Suprapubic skin (tissue), 4 donors: ENCODE measurements at places on chromosomes 4 and X. TPM values are rescaled to one million over a fixed set of nuclear protein-coding genes. Genes with fewer than 3 reads are reported as not detected.

DNA sequence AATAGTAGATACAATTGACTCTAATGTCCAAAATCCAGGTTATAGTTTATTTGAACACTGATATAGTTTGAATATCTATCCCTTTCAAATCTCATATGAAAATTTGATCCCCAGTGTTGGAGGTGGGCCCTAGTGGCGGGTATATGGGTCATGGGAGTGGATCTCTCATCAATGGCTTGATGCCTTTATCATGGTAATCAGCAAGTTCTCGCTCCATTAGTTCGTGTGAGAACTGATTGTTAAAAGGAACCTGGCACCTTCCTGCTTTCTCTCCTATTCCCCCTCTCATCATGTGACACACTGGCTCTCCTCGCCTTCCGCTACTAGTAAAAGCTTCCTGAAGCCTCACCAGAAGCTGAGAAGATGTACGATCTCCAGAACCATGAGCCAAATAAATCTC lies 70.1 kb downstream of the UNC5C start:
- no peak overlapping the region for H3K4me3 ChIP-seq
- no peak overlapping the region for H3K27ac ChIP-seq
- no peaks in the 10 kb centered on the region for H3K4me1 ChIP-seq
- no peaks in the 10 kb centered on the region for H3K36me3 ChIP-seq
- no peaks in the 10 kb centered on the region for H3K27me3 ChIP-seq
- no peak for DNase-seq

DNA sequence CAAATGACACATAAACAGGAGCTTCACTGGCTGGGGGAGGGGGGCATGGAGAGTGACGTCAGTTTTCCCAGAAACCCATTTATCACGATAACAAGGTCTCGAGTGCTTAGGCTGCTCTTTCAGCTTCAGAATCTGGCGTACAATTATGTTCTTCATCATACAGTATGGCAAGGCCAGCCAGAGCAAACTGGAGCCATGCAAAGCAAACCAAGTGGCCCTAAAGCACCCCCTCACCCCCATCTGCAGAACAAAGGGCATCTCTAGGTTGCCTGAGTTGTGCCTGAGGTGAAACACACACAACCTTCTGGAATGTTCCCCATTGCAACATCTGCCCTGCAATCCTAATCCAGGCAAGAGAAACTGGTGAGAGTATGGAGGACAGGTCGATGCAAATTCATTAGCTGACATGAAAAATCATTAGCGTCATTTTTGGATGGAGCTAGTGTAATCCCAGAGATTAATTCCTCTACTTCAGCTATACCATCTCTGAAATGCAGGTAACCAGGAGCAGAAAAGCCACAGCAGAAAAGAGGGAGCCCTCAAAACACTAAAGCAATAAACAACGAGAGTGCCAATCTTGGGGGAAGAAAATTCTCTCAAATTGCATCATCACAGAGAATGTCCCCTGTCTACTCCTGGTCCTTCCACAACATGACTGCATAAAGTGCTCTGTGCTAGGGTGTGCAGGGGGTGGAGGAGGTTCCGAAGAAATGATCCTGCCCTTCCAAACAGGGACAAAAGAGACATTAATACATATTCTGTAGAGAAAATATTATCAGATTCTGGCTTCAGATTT lies 1.8 kb downstream of the SEPTIN6 start:
- H3K4me1 ChIP-seq = peaks cover 11% of the 10 kb centered on the region
- peak overlapping the region; percentile 74 for H3K4me3 ChIP-seq
- no peak overlapping the region for H3K27ac ChIP-seq
- no peaks in the 10 kb centered on the region for H3K36me3 ChIP-seq

DNA sequence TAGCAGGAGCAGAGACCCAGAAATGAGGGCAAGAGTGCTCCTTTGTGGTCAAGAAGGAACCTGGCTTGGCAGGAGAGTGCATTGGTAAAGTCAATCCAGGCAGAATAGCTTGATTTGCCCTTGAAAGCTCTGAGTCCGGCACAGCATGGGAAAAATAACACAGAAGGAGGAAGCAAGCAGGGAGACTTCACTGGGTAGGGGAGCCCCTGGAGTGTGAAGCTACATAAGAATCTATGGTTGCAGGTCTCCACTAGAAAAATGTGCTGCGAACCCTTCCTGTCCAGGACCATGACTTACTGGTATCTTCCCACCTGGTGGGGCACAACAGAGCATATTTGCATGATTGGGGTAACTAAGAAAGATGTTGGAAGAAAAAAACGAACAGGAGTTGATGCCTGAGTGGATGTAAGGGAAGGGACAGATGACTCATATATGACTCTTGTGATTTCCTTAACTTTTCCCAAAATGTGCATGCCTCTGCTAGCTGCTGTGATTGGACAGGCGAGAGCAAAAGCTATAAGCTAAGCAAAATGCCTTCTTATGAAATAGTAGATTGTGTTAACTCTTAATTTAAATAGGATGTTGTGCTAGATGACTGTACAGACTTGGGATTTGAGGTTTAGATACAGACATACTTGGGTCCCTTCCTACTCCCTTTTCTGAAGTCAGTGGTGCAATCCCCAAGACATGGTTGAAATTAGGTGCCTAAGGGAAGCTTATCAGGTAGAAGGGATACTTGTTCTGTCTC lies 3.3 kb downstream of the IL13RA1 start:
- H3K4me3 ChIP-seq = peak overlapping the region; percentile 14
- no peak for DNase-seq
- no peaks in the 10 kb centered on the region for H3K36me3 ChIP-seq
- H3K27ac ChIP-seq = peak overlapping the region; percentile 59
- no peaks in the 10 kb centered on the region for H3K27me3 ChIP-seq
- peaks cover 11% of the 10 kb centered on the region for H3K4me1 ChIP-seq

- H3K27ac ChIP-seq = peak overlapping the region; percentile 11
- H3K36me3 ChIP-seq = no peaks in the 10 kb centered on the region
- peaks cover 20% of the 10 kb centered on the region for H3K4me1 ChIP-seq
- no peaks in the 10 kb centered on the region for H3K27me3 ChIP-seq
Observed at GRCh38 chr4:54542540-54543041, 115.2 kb upstream of the KIT start.

The MID1 gene
- total RNA-seq = 8.0 TPM

DNA sequence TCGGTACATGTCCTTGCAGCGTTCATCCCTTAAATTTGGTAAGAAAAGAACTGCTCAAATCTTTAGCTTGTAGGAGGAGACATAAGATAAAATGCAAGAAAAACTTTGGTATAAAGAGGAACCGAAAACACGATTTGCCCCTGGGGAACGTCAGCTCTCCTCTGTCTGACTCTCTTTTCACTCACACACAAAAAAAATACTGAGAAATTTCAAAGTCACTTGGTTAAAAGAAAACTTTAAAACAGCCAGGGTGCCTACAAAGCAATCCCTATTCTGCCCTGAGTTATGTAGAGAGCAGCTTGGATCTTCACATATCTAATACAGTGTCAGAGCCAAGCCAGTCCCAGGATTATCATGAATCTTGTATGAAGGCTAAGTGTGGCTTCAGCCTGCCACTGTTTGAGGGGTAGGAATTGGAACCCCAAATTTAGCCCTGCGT lies 248.5 kb upstream of the CXXC4 start:
- no peaks in the 10 kb centered on the region for H3K36me3 ChIP-seq
- H3K4me1 ChIP-seq = no peaks in the 10 kb centered on the region
- no peak overlapping the region for H3K4me3 ChIP-seq
- no peak for DNase-seq
- H3K27me3 ChIP-seq = no peaks in the 10 kb centered on the region

GRCh38 chrX:4787971-4788370 lies 1074.5 kb upstream of the PRKX start:
- no peaks in the 10 kb centered on the region for H3K4me1 ChIP-seq
- H3K4me3 ChIP-seq = no peak overlapping the region
- no peak for DNase-seq
- no peaks in the 10 kb centered on the region for H3K27me3 ChIP-seq

The RHOXF2B gene
- not detected for total RNA-seq

GRCh38 chrX:12961196-12961718 lies 13.7 kb upstream of the TMSB4X start:
- no peak for DNase-seq
- H3K4me1 ChIP-seq = peaks cover 7% of the 10 kb centered on the region
- H3K36me3 ChIP-seq = no peaks in the 10 kb centered on the region
- H3K4me3 ChIP-seq = no peak overlapping the region
- no peak overlapping the region for H3K27ac ChIP-seq
- H3K27me3 ChIP-seq = no peaks in the 10 kb centered on the region

The HSFX2 gene
- total RNA-seq = not detected

- H3K4me3 ChIP-seq = no peak overlapping the region
- no peaks in the 10 kb centered on the region for H3K27me3 ChIP-seq
- DNase-seq = no peak
- H3K27ac ChIP-seq = no peak overlapping the region
- H3K4me1 ChIP-seq = no peaks in the 10 kb centered on the region
Observed at GRCh38 chrX:42399632-42400024, 378.3 kb downstream of the PPP1R2C start.

GRCh38 chr4:139975830-139976272 lies 178.1 kb downstream of the MAML3 start:
- H3K4me3 ChIP-seq = no peak overlapping the region
- peak overlapping the region; percentile 77 for H3K27ac ChIP-seq
- peaks cover 38% of the 10 kb centered on the region for H3K4me1 ChIP-seq

- no peak overlapping the region for H3K4me3 ChIP-seq
- H3K27ac ChIP-seq = no peak overlapping the region
- H3K36me3 ChIP-seq = no peaks in the 10 kb centered on the region
Observed at GRCh38 chrX:110983024-110983423, 113.0 kb upstream of the PAK3 start.

GRCh38 chr4:64682946-64683345 lies 273.7 kb upstream of the TECRL start:
- H3K4me3 ChIP-seq = no peak overlapping the region
- DNase-seq = no peak
- no peaks in the 10 kb centered on the region for H3K36me3 ChIP-seq
- no peak overlapping the region for H3K27ac ChIP-seq

The ADAM29 gene
- not detected for total RNA-seq

- H3K27me3 ChIP-seq = peaks cover 28% of the 10 kb centered on the region
- no peaks in the 10 kb centered on the region for H3K4me1 ChIP-seq
- no peak for DNase-seq
- no peak overlapping the region for H3K27ac ChIP-seq
- no peaks in the 10 kb centered on the region for H3K36me3 ChIP-seq
- H3K4me3 ChIP-seq = no peak overlapping the region
Observed at GRCh38 chr4:8682725-8683124, 90.2 kb downstream of the CPZ start.

The SSX1 gene
- total RNA-seq = not detected

DNA sequence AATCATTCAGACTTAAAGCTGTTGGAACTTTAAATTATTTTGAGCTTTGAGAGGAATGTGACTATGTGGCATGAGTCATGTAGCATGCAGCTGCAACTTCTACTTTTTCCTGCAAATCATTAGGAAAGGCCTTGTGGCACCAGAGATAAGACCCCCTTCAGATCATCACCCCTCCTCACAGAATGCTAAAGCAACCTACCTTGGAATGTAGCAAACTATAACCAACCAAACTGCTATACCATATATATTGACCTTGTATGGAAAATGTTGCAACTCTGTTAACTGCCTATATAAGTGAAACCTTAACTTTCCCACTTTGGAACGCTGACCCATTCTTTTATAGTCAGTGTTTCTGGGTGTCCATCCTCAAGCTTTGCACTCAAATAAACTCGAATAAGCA lies 32.0 kb downstream of the ATXN3L start:
- H3K36me3 ChIP-seq = no peaks in the 10 kb centered on the region
- H3K4me1 ChIP-seq = no peaks in the 10 kb centered on the region
- no peak overlapping the region for H3K4me3 ChIP-seq
- no peak for DNase-seq

The XAGE1A gene
- total RNA-seq = not detected

DNA sequence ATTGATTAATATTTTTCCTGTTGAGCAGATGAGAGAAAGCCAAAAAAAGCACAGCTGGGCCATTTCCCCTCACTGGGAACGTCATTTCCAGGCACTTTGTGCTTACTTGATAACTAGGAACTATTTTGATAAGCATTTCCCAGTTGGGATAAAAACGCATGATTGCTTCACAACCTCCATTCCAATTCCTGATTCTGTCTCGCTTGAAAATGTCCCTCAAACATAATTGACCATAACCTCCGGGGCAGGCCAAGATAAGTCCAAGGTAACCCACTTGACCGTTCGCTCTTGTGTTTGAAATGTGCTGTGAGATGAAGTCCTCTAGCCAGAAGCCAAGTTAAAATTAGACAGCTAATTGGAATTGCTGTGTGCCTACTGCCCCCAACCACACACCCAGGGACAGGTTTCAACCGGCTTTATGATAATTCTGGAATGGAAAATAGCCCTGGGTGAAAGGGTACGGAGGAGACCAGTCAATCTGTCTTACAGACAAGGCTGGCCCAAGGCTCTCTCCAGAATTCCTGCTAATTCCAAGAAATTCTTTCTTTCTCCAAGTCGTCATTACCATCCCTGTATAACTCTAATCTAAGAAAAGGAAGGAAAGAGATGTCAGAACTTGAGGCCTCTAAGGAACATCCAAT lies 137.1 kb downstream of the MID1 start:
- no peaks in the 10 kb centered on the region for H3K27me3 ChIP-seq
- H3K4me3 ChIP-seq = no peak overlapping the region
- no peaks in the 10 kb centered on the region for H3K36me3 ChIP-seq
- H3K4me1 ChIP-seq = no peaks in the 10 kb centered on the region
- H3K27ac ChIP-seq = no peak overlapping the region
- no peak for DNase-seq

The SRPX gene
- 44.9 TPM for total RNA-seq

The PNMA3 gene
- total RNA-seq = 0.85 TPM

- H3K27ac ChIP-seq = no peak overlapping the region
- peaks cover 5% of the 10 kb centered on the region for H3K4me1 ChIP-seq
- DNase-seq = no peak
Observed at GRCh38 chrX:119604766-119605463, 1.3 kb downstream of the NKRF start.

DNA sequence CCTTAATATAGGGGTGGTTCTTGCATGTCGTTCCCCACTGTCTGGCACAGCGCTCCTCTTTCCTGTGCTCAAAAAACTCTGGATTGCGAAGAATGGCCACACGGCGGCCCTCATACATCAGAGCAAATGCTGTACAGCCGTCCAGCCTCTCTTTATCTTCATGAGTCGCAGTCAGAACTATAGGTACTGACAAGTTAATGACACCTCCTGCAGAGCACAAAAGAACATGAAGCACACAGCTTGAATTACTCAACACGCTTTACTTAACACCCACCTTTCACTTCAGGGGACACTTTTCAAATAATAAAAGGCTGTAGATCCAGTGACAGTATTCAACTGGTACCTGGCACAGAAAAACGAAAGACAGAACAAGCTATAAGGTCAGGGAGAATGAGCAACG lies 65.3 kb downstream of the PAPSS1 start:
- H3K4me1 ChIP-seq = no peaks in the 10 kb centered on the region
- no peaks in the 10 kb centered on the region for H3K27me3 ChIP-seq
- no peak for DNase-seq
- no peak overlapping the region for H3K27ac ChIP-seq
- H3K4me3 ChIP-seq = no peak overlapping the region

The KCTD8 gene
- total RNA-seq = 1.6 TPM

DNA sequence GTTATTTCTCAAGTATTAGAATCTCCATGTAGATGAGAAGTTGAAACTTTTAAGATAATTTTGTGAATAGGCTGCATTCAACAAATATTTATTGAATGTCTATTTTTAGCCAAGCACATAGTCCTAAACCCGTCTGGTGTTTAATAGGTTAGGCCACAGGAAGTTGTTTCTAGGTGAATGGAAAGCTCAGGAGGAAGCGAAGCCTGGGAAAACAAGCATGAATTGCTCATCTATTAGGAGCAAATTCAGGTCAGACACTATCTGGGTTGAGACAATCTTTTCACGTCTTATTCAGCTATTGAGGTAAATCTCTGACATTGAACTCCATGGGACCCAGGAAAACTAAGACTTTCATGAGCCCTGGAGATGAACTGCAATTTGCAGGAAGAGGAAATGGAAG lies 43.1 kb upstream of the FREM3 start:
- no peak for DNase-seq
- H3K4me3 ChIP-seq = no peak overlapping the region
- no peaks in the 10 kb centered on the region for H3K4me1 ChIP-seq
- no peaks in the 10 kb centered on the region for H3K36me3 ChIP-seq
- no peak overlapping the region for H3K27ac ChIP-seq
